ENCODE measurements at places on chromosomes 5 and 9.

- peak; percentile 71 for DNase-seq
Observed at GRCh38 chr9:92954049-92954861, 6.9 kb downstream of the FGD3 start.

- no peak for DNase-seq
Observed at GRCh38 chr5:83925321-83925954, 204.8 kb upstream of the HAPLN1 start.

DNA sequence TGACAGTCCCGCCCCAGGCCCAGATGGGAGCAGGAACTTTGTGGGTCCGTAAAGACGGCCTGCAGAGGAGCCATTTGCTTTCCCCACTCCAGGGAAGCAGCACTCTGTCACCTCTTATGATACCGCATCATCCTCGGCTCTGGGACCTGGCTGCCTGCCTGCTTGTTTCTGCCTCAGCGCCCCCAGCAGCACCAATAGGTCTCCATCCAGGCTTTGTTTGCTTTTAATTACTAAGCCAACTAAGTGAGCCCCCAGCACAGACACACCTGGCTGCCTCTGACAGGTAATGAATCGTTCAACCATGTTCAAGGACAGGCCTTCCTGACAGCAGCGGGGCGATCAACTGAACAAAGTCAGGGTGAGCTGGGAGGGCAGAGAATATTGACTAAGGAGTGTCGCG lies 141.4 kb downstream of the C5orf15 start:
- DNase-seq = no peak

DNA sequence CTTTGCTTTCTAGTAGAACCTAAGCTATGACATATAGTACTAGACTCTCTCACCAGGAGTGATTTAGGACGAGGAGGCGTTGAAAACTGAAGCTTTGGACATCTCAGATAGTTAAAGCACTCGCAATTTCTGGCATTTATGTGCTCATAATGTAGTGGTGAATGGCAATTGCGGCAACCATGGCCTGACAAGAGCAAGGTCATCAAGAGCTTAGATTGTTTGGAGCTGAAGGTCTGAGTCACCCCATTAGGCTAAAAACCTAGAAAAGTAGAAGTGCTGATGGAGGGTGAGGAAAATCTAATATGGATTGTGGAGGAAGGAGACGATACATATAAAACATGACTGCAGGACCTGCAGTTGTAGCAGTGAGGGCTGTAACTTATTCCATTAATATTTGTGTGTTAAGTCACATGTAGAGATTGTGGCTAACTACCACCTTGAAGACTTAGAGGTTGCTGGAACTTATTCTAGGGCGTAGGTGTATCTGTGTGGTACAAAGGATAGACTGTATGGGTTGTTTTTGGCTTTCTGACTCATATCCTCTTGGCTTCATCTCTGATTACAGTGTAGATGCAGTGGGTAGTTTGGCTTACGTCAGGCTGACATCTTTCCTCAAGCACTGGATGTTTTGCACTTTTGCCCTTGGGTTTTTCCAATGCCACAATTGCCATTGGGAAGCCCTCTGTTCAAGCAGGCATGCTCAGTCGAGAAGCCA lies 138.9 kb upstream of the CDKN2B start:
- peak; percentile 62 for DNase-seq

DNA sequence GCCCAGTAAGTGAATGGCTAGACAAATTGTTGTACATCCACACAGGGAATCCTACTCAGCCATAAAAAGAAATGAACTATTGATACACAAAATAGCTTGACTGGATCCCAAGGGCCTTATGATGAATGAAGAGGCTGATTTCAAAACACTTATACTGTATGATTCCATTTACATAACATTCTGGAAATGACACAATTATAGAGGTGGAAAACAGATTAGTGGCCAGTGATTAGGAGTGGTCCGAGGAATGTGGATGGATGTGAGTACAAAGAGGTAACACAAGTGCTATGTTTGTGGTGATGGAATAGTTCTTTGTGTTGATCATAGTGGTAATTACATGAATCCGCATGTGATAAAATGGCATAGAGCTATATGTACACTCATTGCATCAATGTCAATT lies 4.7 kb upstream of the UBLCP1 start:
- DNase-seq = no peak

DNA sequence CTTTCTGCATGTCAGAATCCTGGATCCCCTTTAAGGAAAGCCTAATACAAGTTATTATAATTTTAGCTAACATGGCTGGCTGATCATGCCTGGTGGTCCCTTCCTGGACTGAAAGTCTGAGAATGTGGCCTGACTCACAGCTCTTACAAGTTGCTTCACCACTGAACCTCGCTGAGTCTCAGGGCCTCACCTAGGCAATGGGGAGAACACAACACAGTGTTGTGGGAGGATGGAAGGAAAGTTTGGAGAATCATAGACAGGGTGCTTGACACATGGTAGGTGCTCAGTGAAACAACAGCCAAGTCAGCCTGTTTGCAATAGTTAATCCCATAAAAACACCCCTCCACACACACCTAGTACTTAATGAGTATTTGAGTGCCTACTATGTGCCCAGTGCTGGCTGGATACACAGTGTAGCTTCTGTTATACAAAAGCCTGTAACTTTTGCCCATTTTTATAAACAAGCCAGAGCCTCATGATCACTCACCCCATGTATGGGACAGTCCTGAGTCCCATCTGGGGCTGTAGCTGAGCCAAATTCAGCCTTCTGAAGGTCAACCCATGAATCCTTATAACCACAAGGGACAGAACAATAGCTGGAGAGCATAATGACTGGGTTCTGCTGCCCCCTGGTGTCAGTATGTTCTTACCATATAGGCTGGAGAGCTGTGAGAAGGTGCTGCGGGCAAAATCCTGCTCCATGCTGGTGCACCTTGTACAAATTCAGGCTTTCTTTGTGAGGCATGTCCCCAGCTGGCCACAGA lies 3.9 kb downstream of the ACSL6 start:
- peak; percentile 57 for DNase-seq
